ENCODE measurements at places on chromosomes 4 and X. TPM values are rescaled to one million over a fixed set of nuclear protein-coding genes. Genes with fewer than 3 reads are reported as not detected.
A peak's percentile ranks its signal among the peaks of the same experiment; 100 is the strongest.

The RTL9 gene
- total RNA-seq, result 0.79 TPM

The USP51 gene
- not detected for total RNA-seq

The CDKL2 gene
- 0.38 TPM for total RNA-seq

The AIFM1 gene
- total RNA-seq, result 83.3 TPM

The RLIM gene
- 30.1 TPM for total RNA-seq

The FABP2 gene
- total RNA-seq, result not detected

The XIAP gene
- total RNA-seq, result 47.7 TPM

The PALLD gene
- 156 TPM for total RNA-seq

- no peak for DNase-seq
Observed at GRCh38 chr4:158170691-158171561, 1.9 kb downstream of the GASK1B start.

DNA sequence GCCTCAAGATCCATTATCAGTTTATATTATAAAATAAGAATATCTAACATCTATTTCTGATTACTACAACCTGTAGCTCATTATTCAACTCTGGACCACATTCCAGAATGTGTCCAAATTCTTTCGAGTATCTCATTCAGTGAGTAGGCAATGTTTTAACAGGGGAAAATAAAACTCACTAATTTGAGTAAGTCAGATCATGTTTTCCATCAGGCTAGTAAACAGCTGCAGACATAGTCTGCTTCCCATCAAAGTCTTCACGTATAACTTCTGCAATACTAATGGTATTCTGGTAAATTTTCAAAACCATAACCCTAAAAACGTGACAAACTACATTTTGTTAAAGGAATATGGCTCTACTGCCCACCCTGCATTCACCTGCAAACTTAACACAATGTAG, 31.8 kb downstream of the TBCK start:
- no peak for DNase-seq

DNA sequence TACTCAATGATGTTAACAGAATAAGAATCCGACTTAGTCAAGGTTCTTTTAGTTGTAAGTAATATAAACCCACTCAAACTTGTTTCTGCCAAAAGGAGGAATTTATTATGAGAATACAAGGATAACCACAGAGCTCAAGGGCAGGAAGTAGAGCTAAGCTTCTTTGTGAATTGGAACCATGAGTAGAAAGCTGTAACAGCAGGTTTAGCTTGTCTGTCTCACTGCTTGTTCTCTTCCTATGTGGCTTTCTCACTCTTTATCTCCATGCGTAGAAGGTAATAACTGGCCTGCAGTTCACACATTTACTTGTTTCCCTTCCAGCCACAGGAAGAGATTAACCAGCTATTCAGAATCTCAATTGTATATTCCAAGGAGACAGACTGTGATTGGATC, 378.3 kb downstream of the PPP1R2C start:
- DNase-seq, result no peak

- no peak for DNase-seq
Observed at GRCh38 chrX:9887659-9888297, 79.4 kb upstream of the CLDN34 start.

GRCh38 chrX:82723806-82724205, 784.3 kb upstream of the POU3F4 start:
- no peak for DNase-seq

- no peak for DNase-seq
Observed at GRCh38 chr4:110075083-110075738, 123.2 kb downstream of the ELOVL6 start.

DNA sequence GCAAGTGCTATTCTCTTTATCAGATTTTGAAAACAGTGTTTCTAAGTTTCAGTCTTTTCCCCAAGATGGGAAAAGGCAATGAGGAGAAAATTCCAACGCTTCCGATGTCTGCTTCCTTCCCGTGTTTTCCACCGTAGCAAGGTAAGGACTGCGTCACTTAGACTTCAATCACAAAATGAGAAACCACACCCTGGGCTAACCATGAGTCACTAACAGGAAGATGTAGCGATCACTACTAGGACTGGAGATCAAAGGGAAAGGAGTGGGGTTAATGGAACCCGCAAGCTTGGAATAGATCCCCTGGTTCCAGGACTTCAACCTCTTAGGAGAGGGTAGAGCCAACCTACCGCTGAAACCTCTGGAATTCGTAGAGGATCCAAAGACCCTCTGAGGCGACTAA, 250.7 kb upstream of the ZFP42 start:
- DNase-seq, result no peak

DNA sequence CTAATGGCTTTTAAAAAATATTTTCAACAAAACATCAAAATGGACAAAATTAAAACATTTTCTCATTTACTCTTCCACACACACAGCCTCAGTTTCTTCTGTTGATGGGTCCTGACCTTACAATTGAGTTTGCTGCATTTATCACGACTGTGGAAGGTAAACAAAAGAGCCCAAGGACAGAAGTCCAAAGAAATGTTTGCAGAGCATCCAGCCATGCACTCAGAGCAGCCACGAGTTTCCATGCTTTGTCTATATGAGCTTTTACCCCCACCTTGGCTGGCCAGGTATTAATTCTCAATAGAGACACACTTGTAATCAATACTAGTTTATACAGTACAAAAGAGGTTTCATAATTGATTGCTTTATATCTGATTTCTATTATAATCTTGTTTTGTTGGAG, 85.0 kb upstream of the WDFY3 start:
- no peak for DNase-seq

- no peak for DNase-seq
Observed at GRCh38 chrX:6810776-6811175, 275.9 kb upstream of the VCX3A start.

DNA sequence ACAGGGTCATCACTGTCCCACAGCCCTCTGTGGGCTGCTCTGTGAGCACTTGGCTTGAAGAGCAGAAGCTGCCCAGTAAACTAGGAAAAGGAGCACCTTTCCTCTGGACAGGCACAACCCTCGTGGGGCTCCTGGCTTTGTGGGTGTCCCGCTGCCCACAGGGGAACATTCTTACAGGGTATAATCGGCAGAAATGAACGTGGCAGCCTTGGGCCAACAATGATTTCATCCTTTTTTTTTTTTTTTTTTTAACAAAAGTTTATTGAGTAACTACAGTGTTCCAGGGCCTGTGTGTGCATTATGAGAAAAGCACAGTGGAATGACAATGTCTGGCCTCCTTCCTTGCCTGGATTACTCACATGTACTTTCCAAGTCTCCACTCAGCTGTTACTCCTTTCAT, 197.2 kb downstream of the PDGFC start:
- no peak for DNase-seq

DNA sequence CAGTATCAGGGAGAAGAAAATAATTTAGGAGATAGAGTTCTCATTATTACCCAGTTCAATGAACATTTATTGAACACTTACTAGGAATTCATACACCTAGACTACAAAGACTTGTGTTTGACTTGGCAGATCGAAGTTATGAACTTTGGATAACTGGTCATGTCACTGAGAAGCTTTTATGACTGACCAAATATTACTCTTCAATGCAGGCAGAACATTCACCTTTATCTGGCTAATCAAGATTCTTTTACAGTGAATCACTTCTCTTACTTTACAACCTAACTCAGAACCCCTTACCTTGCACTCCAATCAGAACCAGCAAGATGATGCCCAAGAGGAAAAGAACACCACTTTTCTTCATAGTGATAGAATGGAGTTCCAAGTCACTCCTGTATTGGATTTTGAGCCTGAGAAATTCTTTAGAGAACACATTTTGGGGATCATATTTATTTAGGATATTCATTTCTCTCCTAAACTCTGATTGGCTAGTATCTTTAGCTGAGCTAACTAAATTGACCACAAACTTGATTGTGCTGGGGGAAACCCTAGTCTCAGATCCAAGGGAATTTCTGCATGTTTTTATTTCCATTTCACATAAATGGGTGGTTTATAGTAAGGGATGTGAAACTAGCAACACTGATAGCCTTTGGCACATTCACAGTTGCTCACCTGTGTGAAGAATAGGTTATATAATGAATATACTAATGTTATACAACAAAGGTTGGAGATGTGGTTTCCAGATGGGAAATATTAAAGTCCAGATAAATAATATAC, at the start of gene CXCL9:
Gene CXCL9, minus strand, starts transcription at position 421 of the 774 bp plus-strand sequence. Its CDS starts 60 bp downstream, at position 361.
- peak; percentile 87 for DNase-seq

GRCh38 chrX:133444952-133445831, 29.9 kb upstream of the GPC4 start:
- peak; percentile 43 for DNase-seq

DNA sequence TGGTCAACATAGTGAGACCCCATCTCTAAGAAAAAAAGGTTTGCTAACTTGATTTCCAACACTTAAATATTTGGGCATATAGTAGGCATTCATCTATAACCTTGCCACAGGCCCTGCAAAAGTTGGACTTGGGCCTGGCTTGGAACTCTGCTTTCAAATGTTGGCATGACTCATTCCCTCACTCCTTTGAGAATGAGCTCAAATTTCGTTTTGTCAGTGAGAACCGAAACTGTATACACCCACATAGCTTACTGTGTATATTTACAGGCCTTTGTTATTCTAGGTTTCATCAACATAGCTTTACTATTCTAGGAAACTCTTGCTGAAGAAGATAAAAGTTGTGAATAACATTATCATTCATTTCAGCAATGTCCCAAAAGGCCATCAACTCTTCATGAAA, 88.7 kb upstream of the ELOVL6 start:
- peak; percentile 41 for DNase-seq

DNA sequence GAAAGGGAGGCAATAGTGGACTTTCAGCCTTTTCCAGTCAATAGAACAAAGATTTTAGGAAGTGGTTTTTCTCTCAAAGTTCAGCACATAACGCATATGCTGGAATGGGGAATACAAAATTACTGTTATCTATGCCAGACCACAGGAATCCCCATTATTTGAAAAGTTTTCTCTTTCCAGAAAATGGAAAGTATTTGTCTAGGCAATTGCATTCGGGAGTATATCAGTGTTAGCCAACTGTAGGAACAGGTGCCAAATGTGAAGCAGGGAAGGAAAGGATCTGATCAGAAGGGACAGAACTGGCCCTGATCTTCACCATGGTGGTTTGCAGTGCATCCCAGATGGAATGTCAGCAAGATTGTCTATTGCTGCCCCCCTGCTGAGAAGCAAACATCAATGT, 213.6 kb downstream of the CPE start:
- no peak for DNase-seq

GRCh38 chrX:19747652-19748610, 139.5 kb downstream of the SH3KBP1 start:
- DNase-seq, result no peak

- no peak for DNase-seq
Observed at GRCh38 chrX:106875151-106875550, 28.0 kb downstream of the RIPPLY1 start.

- no peak for DNase-seq
Observed at GRCh38 chr4:4603592-4603991, 61.7 kb upstream of the STX18 start.

DNA sequence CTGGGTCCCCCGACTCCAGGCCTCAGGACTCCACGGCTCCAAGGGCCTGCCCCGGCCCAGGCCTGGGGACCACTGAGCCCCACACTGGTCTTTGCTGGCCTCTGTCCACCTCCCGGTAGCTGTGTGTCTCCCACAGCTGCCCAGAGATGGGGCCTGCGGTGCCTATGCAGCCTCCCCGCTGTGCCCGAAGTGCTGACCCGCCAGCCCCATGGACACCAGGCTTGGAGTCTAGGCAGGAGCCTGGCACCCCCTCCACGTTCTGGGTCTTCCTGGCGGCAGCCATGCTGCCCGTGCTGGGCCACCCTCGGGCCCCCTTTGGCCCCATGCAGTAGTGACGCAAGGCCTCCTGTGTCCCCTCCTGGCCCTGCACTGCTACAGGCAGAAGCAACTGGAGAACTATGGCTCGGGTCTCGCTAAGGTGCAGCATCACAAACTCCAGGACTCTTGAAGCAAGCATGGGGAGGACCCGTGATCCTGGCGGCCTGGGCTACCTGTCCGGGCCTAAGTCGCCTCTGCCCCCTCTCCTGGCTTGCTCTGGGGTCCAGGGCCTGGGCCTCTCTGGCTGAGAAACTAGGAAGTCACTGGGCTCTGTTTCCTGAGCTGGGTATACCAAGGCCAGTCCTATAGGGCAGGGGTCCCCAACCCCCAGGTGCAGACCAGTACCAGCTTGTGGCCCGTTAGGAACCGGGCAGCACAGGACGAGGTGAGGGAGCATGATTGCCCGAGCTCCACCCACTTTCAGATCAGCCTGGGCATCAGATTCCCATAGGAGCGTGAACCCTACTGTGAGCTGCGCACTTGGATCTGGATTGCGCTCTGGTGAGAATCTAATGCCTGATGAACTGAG, 917 bp downstream of the MYL5 start:
- no peak for DNase-seq

GRCh38 chr4:6595897-6596537, 21.0 kb downstream of the MAN2B2 start:
- DNase-seq, result no peak

- no peak for DNase-seq
Observed at GRCh38 chr4:52949336-52949735, 87.2 kb downstream of the RASL11B start.
